ENCODE measurements at places on chromosomes 4 and X. TPM values are rescaled to one million over a fixed set of nuclear protein-coding genes. Genes with fewer than 3 reads are reported as not detected.

Gene RHOXF1
- total RNA-seq, result not detected

Gene VAMP7
- 28.9 TPM for total RNA-seq

Gene MAGEA2B
- total RNA-seq, result not detected

Gene PTCHD1
- not detected for total RNA-seq

Gene TREX2
- total RNA-seq, result 1.7 TPM

Gene CLCN5
- 3.2 TPM for total RNA-seq

Gene SSX2
- not detected for total RNA-seq

Gene NR3C2
- not detected for total RNA-seq

Gene SPOCK3
- total RNA-seq, result not detected

Gene CRMP1
- total RNA-seq, result 2.5 TPM

Gene FRAS1
- total RNA-seq, result 1.5 TPM

Gene ADGRG2
- total RNA-seq, result 7.0 TPM

Gene TRPC5OS
- not detected for total RNA-seq

Gene CCKAR
- total RNA-seq, result not detected

Gene DCAF12L2
- 0.15 TPM for total RNA-seq

Gene ATP8A1
- total RNA-seq, result 0.06 TPM

Gene CYP4V2
- 2.9 TPM for total RNA-seq

Gene LDB2
- total RNA-seq, result not detected

Gene GATA1
- not detected for total RNA-seq

Gene DDIT4L
- total RNA-seq, result 0.38 TPM

Gene MCF2
- not detected for total RNA-seq

Gene ZXDA
- 1.4 TPM for total RNA-seq

Gene REPS2
- total RNA-seq, result 0.32 TPM

Gene MAML3
- 11.9 TPM for total RNA-seq

Gene CD38
- 7.6 TPM for total RNA-seq

Gene EFHC2
- total RNA-seq, result 0.25 TPM

Gene VEGFD
- 0.23 TPM for total RNA-seq

Gene POLR2B
- 65.9 TPM for total RNA-seq

Gene ARHGAP36
- not detected for total RNA-seq

Gene CXCL8
- total RNA-seq, result 17.8 TPM

Measured in A549 treated with RU486 at 1 μM for 4 hours (cell line).